ENCODE measurements at places on chromosomes 4 and X.

- DNase-seq, result no peak
Measured at GRCh38 chrX:40146262-40147125, 48.7 kb upstream of the BCOR start.

DNA sequence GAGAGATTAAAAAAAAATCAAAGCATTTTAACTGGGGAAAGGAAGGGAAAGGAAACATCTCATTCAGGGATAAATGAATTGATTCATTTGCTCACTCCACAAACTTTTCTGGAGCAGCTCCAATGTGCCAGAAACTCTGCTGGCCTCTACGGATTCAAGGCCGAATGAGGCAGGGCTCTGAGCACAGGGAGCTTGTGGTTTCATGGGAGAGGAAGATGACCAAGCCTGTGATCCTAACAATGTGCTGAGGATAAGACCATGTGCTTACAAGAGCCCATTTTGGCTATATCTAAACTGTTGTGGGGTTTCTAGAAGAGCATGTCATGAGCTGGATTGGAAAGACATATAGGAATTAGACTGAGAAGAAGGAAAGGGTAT, 137.5 kb downstream of the ZNF674 start:
- no peak for DNase-seq

- no peak for DNase-seq
Measured at GRCh38 chr4:110639207-110640090, 16.6 kb upstream of the PITX2 start.

- DNase-seq, result no peak
Measured at GRCh38 chr4:125572601-125573000, 257.8 kb downstream of the FAT4 start.

- DNase-seq, result no peak
Measured at GRCh38 chr4:182806259-182807252, 110.6 kb downstream of the DCTD start.

- no peak for DNase-seq
Measured at GRCh38 chrX:84108584-84108983, 79.4 kb downstream of the RPS6KA6 start.

GRCh38 chrX:133810925-133811324, 174.5 kb downstream of the GPC3 start:
- no peak for DNase-seq

DNA sequence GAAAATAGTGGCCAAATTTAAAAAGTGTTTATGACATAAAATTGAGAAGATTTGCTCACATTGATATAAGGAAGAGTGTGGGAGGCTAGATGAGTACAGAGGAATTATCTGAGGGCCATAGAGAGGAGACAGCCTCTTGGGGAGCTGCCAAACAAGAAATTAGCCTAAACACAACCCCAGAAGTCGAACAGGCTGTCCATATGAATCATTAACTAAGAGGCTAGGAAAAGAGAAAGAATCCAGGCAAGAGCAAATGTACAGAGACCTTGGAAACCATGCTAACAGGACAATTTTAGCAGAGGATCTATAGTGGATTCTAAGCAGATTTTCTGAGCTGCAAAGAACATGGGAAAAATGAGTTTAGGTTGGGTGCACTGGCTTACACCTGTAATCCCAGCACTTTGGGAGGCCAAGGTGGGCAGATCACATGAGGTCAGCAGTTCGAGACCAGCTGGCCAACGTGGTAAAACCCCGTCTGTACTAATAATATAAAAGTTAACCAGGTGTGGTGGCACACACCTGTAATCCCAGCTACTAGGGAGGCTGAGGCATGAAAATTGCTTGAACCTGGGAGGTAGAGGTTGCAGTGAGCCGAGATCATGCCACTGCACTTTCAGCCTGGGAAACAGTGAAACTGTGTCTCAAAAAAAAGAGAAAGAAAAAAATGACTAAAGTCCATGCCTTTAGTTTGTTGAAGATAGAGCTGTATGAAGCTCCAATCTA, 76.1 kb downstream of the NWD2 start:
- no peak for DNase-seq

- DNase-seq, result no peak
Measured at GRCh38 chr4:79854856-79855502, 218.1 kb downstream of the ANTXR2 start.
